IPS DF 6.9 (cell line): ENCODE measurements at places on chromosomes 5 and 9.

- DNase-seq, result no peak
These were observed 144.8 kb upstream of the DHFR start for GRCh38 chr5:80799573-80799972.

GRCh38 chr5:131363811-131364506 lies 100.1 kb downstream of the CDC42SE2 start:
- DNase-seq, result no peak

DNA sequence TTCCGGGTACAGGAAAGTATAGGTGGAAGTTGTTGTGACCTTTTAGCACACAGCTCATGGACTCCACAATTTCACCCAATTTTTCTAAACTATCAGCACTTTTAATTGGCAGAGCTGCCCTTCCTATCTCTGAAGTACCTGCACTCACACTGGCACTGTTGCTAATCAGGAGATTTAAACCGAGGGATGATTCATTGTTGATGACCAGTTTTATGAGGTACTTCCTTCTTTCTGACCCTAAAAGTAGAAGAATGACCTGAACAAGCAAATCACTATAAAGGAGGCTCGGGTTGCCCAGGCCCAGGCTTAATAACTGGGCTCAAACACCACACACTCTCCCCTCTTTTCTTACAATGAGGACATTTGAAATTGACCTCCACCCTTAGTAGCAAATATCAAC lies 105.9 kb downstream of the KCNN2 start:
- no peak for DNase-seq

DNA sequence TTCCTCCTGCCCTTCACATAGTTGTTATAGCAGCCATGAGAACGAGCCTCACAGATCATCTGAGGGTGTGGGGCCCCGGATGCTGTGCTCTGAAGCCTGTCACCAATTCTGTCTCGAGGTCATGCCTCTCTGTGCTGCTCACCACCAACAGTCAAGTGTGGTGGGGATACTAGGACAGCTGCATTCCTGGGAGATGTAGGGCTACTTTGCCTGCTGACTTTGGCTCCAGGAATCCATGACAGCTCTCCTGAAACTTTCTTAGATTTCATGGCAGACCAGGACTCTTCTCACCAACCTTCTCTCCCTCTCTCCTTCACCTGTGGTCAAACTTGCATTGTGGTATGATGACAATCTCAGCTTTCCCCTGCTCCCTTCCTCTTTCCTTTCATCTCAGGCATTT lies 395.9 kb downstream of the PSAT1 start:
- DNase-seq, result no peak

- DNase-seq, result no peak
These were observed 470.1 kb downstream of the IRX1 start for GRCh38 chr5:4065472-4066320.

- DNase-seq, result no peak
These were observed 235.7 kb downstream of the COMMD10 start for GRCh38 chr5:116320486-116320885.

- no peak for DNase-seq
These were observed 7.8 kb downstream of the SH3PXD2B start for GRCh38 chr5:172446336-172447051.

- no peak for DNase-seq
These were observed 25.0 kb upstream of the FREM1 start for GRCh38 chr9:14935106-14935751.

DNA sequence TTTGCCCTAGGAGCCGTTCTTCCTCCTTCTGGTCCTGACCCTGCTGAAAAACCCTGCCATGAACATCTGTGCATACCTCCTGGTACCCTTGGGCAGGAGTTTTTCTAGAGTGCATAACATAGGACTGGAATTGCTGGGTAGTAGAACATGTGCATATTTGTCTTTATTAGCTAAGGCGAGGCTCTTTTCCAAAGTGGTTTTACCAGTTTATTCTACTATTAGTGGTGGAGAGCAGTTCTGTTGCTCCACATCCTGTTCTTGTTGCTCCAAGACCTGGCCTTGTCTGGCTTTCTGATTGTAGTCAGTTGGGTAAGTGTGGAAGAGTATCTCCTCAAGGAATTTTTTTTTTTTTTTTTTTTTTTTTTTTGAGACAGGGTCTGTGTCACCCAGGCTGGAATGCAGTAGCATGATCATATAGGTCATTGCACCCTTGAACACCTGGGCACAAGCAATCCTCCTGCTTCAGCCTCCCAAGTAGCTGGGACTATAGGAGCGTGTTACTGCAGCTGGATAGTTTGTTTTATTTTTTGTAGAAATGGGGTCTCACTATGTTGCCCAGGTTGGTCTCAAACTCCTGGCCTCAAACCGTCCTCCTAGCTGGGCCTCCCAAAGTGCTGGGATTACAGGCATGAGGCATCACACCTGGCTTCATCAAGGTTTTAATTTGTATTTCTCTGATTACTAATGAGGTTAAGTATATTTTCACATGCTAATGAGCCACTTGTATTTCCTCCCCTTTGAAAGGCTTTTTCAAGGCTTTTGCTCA lies 85.2 kb downstream of the SPRY4 start:
- no peak for DNase-seq

DNA sequence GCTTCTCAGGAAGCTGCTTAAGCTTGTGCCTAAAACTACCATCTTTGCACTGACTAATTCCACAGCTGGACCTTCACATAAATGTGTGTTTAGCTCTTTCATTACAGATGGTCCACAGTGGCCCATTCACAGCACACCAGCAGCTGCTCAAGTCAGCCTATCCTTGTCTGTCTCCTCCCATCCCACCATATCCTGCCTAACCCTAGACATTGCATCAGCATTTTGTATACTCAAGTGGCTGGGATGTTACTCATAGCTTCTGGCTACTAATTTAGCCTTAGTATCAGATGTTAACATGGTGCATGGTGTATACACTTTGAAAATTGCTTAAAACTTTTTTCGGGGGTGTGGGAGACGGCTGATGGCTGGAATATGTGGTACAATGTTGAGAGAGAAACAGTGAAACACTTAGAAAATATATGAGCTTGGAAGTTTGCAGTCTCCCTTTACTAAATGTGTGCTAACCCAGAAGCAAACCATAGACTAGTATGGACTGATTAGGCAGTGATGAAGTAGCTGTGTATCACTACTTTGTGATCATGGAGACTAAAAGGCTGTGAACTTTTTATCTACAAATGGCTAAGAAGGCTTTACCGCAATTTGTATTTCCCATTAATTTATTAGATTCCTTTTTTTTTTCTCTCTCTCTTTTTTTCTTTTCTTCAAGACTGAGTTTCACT lies 83.1 kb downstream of the JMY start:
- no peak for DNase-seq

GRCh38 chr5:149826574-149826973 lies 96.5 kb downstream of the PPARGC1B start:
- DNase-seq, result no peak

DNA sequence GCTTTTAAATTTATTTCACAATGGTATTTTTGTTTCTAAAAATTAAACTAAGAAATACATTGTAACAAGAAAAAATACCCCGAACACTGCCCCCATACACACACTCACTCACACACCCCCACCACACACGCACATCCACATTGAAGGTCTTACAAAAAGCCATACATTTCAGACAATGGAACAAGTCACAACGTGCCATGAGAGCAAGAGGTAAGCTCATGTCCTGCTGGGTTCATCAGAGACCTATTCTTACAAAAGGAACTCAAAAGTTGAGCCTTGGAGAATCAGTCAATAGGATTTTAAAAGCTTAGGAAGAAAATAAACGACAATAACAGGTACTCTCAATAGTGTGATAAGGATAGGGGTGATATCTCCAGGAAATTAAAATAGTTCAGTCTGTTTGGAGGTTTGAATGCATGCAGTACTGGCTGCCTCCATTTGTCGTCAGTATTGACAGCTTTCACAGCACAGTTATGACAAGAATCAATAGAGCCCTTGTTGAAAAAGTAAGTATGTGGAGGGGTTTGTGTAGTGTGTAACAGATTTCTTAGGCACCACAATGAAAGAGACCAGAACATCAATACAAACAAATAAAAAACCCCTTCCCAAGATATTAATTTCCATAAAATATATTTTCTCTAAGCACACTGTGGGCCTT lies 1826.2 kb upstream of the CDH6 start:
- peak; percentile 2 for DNase-seq

DNA sequence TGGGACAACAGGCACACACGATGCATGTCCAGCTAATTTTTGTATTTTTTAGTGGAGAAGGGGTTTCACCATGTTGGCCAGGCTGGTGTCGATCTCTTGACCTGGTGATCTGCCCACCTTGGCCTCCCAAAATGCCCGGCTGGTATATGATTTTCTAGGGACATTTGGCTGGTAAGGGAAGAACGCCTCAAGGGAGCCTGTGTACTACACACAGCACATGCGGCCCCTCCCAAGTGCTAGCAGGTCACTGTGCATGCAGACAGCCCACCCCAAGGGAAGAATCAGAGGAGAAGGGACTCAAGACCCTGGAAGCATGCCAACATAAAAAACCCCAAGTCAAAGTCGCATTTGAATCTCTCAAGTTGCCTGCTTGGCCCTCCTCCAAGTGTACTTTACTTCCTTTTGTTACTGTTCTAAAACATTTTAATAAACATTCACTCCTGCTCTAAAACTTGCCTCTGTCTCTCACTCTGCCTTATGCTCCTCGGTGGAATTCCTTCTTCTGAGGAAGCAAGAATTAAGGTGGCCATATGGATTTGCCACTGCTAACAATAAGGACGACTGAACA lies 24.3 kb upstream of the OTULINL start:
- no peak for DNase-seq

GRCh38 chr9:137145731-137146526 lies 7.0 kb downstream of the GRIN1 start:
- DNase-seq, result no peak

- DNase-seq, result peak; percentile 58
These were observed 500 bp upstream of the GNAQ start for GRCh38 chr9:78031893-78032729.
